GM04504 (cell line): ENCODE measurements at places on chromosomes 12 and 14.

DNA sequence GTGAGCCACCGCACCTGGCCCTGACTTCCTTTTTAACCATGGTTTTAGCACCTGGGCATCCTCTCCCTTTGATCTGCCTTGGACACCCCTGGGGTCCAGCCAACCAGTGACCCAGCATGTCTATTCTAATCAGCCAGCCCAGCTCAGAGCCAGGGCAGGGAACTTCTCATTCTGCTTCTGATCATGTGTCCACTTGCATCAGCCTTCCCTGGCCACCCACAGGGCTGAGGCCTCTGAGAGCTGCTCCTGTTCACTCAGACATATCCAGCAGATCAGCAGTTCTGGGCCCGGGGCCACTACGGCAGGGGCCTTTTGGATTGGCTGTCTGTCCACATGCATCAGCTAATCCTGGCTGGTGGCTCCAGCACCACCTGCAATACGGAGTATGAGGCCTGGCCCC, 117.9 kb upstream of the MAP1LC3B2 start:
- no peak for DNase-seq

DNA sequence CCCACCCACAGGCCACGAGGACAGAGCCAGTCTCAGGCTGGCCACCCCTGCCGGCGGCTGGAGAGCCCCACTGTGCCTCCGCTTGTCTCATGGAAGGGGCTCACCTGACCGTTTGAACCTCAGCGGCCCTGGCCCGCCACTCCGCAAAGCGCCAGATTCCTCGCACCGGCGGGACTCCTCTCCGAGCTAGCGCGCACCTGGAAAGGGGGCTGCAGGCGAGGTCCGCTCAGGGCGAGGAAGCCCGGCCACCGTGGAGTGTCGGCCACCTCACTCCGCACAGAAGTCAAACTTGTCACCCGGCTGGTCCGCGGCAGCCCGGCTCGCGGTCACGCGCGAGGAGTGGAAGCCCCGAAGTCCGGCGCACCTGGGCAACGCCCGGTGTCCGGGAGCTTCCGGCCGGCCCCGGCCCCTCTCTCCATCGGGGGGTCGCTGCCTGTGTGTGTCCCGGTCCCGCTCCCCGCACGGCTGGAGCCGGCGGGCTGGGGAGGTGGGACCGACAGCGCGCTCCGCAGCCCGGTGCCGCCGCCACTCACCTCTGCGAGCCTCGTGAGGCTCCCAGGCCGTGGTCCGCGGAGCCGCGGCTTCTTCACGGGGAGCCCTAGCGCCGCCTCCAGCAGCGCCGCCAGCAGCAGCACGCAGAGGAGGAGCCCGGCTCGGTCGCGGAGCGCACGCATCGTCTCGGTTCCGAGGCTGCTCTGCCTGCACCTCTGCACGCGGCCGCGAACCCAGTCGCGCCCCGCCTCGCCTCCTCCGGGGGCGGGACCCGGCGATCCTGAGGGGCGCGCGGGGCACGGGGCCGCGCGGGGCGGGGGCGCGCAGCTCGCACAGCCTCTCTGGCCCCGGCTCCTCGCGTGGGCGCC, at the start of gene ISM2:
Gene ISM2, minus strand, starts transcription at position 697 of the 860 bp plus-strand sequence. Its CDS starts 23 bp downstream, at position 674.
- no peak for DNase-seq

DNA sequence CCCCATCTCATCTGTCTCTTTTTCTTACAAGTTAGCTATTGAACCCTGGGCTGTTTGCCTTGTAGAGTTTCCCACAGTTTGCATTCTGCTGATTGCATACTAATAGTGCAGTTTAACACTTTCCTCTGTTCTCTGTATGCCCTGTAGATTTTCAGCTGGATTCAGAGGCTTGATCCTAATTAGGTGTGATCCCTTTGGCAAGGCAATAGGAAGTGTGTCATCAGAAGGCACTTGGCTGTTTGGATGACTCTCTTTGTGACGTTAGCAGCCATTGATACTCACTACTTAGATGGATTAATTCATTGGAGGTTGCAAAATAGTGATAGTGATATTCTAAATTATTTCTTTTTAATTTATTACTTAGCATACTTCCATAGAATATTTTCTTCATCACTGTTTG, 33.6 kb downstream of the FUT8 start:
- no peak for DNase-seq

DNA sequence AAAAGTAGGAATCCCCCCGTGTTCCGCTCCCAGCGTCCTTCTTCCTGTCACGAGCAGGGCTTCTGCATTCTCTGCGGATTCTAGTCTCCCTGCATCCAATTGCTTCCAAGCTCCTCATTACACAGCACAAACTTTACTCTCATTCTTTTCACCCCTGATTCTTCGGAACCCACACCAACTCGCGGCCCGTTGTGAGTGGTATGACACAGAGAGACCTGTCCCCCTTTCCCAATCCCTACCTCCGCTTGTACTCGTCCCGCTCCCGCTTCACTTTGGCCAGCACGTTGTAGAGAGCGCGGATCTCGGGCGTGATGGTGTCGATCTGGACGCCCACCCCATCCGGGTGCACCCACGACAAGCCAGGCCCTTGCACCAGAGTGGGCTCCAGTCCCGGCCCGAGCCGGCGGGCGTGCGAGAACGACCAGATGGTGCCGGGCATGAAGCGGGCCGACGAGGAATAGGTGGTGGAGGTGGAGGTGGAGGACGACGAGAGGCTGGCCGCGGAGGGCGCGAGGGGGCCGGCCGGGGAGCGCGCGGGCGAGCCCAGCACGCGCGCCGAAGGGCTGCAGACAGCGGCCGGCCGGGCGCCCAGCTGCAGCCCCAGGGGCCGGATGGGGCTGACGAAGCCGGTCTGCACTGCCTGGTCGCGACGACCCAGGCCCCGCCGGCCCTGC, 687 bp downstream of the IFFO1 start:
- no peak for DNase-seq

- no peak for DNase-seq
Measured at GRCh38 chr14:89371585-89372511, 45.2 kb downstream of the FOXN3 start.
